Suppressor macrophage treated with lipopolysaccharide for 1 hour (primary cell): ENCODE measurements at places on chromosomes 2 and 18.

GRCh38 chr2:144357623-144358373, 162.1 kb downstream of the ZEB2 start:
- peak; percentile 84 for DNase-seq

GRCh38 chr2:38233231-38233983, 143.7 kb downstream of the ATL2 start:
- DNase-seq, result no peak

GRCh38 chr18:50374220-50374752, 560 bp upstream of the SKA1 start:
- DNase-seq, result no peak

DNA sequence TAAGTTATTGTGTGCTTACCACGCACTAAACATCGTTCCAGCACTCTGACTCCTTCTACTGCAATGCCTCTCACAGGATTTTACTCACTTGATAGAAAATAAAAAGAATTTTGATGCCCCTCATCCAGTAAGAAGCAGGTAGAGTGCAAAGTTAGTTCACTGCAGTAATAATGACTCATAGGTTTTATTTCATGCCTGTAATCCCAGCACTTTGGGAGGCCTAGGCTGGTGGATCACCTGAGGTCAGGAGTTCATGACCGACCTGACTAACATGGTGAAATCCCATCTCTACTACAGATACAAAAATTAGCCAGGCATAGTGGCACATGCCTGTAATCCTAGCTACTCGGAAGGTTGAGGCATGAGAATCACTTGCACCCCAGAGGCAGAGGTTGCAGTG, 190.6 kb downstream of the RAD51AP2 start:
- DNase-seq, result no peak

- DNase-seq, result no peak
Observed at GRCh38 chr2:171963198-171963597, 36.6 kb upstream of the METAP1D start.

- DNase-seq, result no peak
Observed at GRCh38 chr2:242004902-242005230, 135.3 kb downstream of the RTP5 start.

- peak; percentile 83 for DNase-seq
Observed at GRCh38 chr2:74515981-74516633, 1.9 kb downstream of the TLX2 start.

DNA sequence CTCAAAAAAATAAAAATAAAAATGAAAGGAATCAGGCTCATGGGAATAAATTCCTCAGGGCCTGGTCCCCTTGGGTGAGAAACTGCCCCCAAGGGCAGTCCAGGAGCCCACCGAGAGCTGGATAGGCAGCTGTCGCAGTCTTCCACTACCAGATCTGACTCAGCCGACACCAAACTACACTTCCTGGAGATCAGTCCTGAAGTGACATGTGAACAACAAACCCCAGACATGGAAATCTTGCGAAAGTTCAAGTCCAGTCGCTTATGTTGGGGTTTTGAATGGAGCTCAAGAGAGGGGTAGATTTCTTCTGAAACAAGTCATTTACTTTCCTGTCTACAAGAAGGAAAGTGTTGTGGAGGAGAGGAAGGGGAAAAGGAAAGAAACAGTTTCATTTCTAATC, 12.9 kb downstream of the ADCY3 start:
- peak; percentile 58 for DNase-seq

- DNase-seq, result no peak
Observed at GRCh38 chr2:54212456-54212855, 43.6 kb downstream of the TSPYL6 start.

- no peak for DNase-seq
Observed at GRCh38 chr2:142681952-142682351, 195.5 kb upstream of the KYNU start.

DNA sequence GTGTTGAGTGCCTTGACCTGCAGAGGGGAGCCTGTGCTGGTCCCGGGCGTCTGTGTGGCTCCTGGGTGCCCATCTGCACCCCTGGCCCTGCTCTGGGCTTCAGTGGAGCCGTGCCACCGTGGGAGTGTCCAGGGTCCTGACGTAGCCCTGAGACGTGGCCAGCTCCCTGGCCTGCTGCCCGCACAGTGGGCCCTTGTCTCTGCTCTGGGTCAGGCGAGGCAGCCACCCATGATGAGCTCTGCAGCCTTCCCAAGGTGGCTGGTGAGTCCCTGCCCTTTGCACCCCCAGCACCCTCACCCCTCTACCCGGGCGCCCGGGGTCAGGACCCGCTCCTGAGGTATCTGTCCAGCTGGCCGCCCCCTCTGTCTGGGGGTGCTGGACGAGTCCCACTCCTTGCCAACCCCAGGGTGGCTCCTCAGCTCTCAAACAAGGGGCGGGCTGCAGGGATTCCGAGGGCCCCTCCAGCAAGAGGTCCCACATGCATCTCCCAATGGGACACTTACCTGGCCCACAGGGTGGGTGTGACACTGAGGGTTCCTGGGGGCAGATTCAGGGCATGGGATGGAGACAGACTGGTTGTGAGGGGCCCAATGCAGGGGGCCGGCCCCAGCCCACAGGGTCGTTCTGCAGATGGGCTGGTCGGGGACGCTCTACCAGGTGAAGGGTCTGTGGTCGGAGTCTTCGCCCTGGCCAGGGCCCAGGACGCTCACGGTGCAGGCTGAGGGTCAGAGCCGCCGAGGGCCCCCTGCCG, 2.4 kb downstream of the NEU4 start:
- no peak for DNase-seq

GRCh38 chr18:45282101-45282812, 333.0 kb upstream of the SLC14A2 start:
- peak; percentile 23 for DNase-seq

DNA sequence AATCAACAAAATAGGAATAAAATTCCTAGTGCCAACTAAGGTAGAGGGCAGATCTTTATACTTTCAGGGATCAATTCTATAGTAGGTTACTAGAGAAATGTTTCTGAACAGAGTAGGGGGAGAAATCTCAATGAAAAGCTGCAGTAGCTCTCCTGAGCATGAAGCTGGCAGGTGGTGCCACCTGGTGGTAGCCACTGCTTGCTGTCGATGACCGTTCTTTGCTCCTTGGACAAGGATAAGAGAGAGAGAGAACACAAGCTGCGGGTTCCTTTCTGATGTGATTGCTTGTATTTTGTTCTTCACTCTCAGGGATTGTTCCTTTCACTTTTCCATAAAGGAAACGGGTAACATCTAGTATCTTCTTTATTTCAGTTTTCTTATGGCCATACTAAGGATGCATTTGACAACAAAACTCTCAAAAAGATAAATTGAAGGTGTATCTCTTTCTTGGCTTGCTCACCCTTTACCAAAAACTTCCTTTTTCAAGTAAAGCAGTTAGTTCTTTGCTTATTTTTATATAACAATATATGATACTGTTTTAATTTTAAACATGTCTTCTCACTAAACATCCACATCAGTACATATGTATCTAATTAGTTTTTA, 18.6 kb upstream of the MRPL19 start:
- DNase-seq, result peak; percentile 70

DNA sequence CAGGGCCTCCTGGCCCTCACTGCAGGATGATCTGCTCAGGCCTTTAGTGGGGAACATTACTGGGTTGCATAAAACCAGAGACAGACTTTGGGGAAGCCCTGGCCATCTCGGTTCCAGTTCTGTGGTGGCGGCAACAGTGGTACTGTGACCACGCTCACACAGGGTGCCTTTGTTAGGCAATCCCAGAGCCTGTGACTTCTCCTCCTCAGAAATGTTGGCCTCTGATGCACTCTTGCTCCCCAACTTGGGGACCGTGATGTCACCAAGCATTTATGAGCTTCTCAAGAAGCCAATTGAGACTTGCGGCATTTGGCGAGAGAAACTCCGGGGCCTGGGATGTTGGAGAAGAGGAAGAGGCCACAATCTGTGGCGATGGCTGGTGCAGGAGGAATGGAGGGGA, 80.9 kb upstream of the PKDCC start:
- peak; percentile 64 for DNase-seq

DNA sequence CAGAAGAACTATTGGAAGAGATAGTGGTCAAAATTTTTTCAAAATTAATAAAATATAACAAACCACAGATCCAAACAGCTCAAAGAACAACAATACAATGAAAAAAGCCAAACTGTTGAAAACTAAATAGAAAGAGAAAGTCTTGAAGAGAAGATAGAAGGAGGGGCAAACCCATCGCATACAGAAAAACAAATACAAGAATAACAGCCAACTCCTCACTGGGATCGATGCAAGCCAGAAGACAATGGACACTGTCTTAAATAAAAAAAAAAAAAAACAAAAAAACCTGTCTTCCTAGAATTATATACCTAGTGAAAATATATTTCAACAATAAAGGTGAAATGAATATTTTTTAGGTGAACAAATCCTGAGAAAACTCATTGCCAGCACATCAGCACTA, 34.1 kb upstream of the ARHGAP25 start:
- DNase-seq, result no peak

DNA sequence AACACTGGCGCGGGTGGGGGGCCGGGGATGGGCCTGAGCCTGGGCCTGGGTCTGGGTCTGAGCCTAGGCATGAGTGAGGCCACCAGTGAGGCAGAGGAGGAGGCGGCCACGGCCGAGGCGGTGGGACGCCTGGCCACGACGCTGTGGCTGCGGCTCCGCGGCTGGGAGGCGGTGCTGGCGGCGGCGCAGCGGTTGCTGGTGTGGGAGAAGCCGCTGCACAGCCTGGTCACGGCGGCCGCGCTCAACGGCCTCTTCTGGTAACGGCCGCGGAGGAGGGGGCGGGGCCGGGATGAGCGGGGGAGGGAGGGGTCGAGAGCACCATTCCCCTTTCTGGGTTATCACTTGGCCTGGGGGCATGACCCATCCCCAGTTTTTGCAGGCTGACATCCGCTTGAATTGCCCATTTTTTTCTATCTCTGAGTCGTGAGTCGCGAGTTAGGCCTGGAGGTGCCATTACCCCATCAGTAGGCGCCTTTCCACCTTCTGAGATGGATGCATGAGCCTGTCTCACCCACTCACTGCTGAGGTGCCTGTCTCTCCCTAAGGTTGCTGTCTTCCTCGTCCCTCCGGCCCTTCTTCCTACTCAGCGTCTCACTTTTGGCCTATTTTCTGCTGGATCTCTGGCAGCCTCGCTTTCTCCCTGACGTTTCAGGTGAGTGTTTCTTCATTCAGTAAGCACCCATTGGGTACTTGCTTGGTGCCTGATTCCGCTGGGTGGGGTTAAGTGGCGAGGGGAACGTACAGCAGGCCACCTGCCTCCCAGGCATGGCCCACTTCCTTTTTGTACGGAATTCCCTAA, 501 bp downstream of the RETREG2 start:
- peak; percentile 70 for DNase-seq

DNA sequence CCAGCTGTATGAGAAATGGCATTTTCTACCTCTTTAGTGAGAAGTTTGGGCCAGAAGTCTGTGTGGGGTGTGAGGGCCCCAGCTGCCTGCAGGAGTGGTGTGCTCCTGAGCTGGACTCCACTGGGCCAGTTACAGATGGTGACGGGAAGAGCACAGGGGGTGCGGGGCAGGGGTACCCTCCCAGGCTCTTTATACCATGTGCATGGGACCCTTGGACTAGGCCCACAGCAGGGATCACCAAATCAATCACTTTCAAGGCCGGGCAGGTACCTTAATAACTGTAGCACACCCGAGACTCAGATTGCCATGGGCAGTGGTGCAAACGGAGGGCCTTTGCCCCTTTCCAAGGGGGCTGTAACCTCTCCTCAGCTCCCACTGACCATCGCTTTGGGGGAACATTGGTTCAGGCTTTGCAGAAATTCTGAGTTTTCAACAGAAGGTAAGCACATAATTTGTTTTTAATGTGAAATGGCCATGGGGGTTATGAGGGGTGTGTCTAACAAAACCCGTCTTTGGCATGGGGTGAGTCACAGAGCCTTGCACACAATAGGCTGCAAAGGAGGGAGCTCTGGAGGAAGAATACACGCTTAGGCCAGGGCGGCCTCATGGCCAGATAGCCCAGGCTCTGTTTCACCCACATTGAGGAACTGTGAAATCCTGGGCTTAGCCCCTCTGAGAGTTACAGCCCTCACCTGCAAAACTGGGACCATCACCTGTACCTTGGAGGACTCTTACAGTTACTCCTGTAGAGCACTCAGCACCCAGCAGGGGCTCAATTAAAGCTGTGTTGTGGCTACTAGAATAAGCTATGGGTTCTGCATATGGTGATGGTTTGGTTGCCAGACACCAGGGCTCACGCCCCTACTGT, 141.0 kb upstream of the BCL2L11 start:
- no peak for DNase-seq
